SK-N-SH (cell line): ENCODE measurements at places on chromosomes 5 and 9.

GRCh38 chr5:151051066-151051930 is 29.5 kb downstream of the TNIP1 start:
- peak; percentile 86 for DNase-seq

DNA sequence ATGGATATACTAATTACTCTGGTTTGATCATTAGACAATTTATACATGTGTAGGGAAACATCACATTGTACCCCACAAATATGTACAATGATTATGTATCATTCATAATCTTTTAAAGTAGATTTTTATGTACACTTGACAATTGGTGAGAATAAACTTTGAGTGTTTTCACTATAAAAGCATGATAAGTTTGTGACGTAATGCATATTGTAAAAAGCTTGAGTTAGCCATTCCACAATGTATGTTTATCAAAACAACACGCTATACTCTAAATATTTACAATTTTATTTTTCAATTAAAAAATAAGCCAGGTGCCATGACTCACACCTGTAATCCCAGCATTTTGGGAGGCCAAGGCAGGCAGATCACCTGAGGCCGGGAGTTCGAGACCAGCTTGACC is 360.1 kb upstream of the ITGA1 start:
- no peak for DNase-seq

DNA sequence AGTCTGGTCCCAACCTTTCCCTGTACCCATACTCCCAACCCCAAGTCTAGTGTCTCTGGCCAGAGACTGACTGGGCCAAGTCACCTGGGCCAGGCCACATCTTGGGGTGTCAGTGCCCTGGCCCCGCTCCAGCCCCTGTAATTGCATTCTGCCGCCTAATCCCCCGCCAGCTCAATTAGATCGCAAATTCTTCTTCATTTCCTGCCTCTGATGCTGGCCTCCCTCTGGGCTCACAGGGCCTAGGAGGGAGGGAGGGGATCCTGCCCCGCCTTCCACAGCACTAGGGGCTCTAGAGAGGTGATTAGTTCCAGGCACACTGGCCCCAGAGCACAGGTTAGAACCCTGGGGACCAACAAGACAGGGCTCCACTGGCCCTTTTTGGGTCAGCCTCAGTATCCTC is 5.5 kb downstream of the CXXC5 start:
- DNase-seq = no peak

- DNase-seq = no peak
Measured at GRCh38 chr9:22033012-22033630, 24.0 kb upstream of the CDKN2B start.

GRCh38 chr5:124459984-124460383 is 286.5 kb downstream of the ZNF608 start:
- DNase-seq = no peak

GRCh38 chr5:135263022-135263668 is 135.9 kb downstream of the MACROH2A1 start:
- no peak for DNase-seq

GRCh38 chr9:129812385-129812784 is 9.4 kb downstream of the TOR1B start:
- no peak for DNase-seq

DNA sequence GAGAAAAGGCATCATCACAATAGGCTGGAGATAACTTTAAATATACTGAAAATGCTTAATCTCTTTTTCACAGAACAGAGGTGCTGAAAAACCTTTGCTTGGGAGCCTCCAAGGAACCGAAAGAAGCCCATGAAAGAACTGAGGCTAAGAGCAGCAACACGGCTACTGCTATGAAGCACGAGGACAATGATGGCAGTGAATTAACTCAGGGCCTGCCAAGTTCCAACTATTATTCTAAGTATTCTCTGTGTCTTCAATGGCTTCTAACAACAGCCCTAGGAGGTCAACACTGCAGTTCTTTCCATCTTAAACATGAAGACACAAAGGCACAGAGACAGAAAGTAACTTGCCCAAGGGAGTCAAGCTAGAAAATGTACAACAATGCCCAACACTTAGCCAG is 293.0 kb upstream of the DAP start:
- no peak for DNase-seq

DNA sequence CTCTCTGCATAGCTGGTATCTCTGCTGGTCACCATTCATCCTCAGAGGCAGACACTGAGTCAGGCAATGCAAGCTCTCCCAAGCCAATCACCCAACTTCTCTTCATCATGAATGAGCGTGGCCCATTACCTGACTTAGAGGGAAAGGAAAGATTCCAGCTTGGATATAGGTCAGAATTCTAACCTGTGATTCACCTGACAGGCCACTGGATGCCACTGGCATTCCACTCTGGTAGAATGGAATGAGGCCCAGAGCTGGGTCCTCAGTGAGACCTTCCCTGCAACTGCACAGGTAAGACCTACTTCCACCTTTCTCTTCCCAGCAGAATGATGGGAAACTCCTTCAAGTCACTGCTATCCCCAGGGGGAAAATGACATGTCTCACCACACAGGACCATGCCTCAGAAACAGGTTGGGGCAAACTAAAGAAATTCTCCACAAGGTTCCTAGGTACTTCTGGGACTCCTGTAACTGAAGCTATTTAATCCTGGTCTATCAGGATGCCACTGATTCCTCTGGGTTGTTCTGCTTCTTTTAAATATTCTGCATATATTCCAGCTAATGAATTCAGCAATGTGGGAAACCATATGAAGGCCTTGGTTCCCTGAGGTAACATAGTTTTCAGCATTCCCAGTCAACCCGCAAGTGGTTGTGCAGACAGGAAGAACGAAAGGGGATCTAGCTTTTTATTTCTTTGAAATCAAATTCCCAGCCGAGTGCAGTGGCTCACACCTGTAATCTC is 62.0 kb downstream of the SUSD1 start:
- DNase-seq = peak; percentile 24

DNA sequence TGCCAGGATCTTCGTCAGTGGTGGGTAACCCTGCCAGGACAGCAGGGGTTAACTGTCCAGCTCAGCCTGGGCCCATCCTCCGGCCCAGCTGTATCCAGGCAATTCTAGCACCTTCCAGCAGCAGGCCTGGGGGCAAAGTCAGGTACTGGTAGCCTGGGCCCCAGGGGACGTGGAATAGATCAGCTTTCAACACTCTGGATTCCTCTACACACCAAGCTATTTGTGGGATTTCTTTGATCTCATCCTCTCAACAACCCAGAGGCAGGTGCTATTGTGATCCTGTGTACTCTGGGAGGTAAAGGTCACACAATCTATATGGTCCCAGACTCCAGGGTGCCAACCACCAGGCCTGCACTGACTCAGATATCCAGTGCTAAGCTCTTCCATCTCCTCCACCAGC is 8.7 kb upstream of the SPOUT1 start:
- no peak for DNase-seq

GRCh38 chr5:110103081-110103480 is 413.4 kb downstream of the MAN2A1 start:
- no peak for DNase-seq

DNA sequence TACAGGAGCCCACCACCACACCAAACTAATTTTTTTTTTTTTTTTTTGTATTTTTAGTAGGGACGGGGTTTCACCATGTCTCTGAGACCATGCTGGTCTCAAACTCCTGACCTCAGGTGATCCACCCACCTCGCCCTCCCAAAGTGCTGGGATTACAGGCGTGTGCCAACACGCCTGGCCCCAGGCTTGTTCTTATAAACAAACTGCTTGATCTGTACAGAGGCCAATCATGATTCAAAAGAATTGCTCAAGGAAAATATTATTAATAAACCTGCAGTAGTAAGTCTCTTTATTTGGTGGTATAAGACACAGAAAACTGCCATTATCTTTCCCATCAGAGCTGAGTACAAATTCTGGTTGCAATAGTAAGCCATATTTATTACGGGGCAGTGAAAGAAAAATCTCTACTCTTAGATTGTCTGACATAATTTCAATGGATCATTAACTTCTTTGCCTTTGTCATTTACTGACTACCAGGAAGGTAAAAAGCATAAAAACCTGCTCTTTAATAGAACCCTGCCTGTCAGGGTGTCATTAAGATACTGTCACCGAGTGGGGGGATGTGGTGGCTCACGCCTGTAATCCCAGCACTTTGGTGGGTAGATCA is 33.3 kb downstream of the RASEF start:
- DNase-seq = no peak
